Left hindlimb (tissue), 1 donor: ENCODE measurements at places on chromosomes 12 and 14.

DNA sequence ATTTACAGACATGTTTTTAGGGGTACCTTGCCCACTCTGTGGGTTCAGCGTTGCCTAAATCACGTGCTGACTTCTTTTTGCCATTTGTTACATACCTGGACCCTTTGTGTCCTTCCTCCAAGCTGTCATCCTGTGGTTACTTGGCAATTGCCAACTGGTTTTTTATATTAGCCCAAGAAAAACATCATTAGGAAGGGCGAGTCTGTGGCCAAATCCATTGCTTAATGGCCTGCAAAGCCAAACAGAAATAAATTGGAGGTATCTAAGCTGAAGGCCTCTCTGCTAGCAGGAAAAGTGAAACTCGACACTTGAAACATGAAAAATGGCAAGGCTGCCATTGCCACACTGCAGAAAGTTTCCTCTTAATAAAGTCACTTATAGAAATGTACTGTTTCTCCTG lies 190.4 kb downstream of the NUAK1 start:
- DNase-seq, result no peak

- no peak for DNase-seq
These were observed 65.6 kb upstream of the DICER1 start for GRCh38 chr14:95222870-95223398.

- DNase-seq, result no peak
These were observed 23.8 kb downstream of the ACTN1 start for GRCh38 chr14:68955164-68955850.

DNA sequence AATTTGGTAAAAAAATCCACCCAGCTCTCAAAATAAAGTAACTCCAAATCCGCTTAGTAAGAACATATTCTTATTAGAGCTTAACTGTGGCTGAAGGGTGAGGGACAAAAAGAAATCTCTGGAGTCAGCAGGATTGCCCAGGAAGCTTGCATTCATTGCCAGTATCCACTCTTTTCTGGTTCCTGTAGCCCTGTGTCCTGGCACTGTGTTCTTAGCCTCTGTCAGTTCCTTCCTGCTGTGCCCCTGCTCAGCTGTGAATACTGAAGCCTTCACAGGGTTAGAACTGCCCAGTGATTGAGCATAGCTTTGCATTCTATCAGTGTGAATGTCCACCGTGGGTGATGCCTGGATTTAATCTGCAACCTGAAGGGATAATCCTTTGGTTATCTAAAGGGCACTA lies 266.9 kb upstream of the PELI2 start:
- DNase-seq, result no peak

GRCh38 chr12:91763654-91764370 lies 381.8 kb downstream of the BTG1 start:
- DNase-seq, result no peak

DNA sequence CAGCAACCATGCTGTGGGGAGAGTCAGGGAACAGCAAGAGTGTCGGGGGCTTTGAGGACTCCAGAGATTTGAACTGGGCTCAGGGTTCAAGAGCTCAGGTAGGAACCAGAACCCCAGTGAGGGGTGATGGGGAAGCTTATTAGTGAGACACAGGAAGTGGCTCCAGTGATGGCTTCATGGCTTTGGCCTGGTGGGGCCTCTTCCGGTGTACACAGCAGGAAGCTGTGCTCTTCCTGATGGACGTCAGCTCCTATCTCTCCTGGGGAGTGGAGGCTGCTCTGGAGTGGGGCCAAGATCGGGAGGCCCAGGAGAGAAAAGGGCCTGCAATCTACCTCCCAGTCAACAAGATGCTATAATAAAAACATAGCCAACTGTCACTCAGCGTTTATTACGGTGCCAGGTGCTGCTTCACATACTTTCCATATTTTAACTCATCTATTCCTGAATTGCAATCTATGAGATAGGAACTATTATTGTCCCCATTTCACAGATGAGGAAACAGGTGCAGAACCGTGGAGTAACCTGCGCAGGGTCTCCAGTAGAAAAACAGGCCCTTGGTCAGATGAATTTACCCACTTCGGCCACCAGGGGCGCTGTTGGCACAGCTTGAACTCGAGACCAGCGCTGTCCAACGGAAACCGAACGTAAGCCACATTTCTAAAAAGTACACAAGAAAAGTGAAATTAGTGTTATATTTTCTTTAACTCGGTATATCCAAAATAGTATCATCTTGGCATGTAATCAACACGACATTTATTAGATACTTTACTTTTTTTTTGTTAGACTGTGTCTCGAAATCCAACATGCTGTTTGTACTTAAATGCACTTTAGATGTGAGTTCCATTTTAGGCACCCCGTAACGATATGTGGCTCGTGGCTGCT lies 63.6 kb upstream of the DLK1 start:
- DNase-seq, result peak; percentile 77

DNA sequence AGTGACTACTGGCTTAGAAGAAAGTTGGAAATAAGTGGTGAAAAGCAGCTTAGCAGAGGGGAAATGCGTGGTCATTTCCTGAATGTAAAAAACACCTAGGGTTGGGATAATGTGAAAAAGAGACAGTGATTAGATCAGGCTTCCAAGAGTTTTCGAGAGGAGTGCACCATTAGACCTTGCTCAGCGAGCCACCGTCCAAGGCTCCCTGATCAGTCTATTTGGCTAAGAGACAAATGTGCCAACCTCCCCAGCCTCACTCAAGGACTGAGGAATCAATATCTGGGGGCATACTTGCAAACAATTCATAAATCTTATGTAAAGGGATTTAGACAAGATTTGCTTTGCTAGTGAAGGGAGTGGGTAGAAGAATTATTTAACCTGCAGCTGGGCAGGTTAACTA lies 594.5 kb downstream of the NRXN3 start:
- no peak for DNase-seq
